Stimulated activated CD4-positive, alpha-beta T cell treated with anti-CD3 and anti-CD28 coated beads, Interleukin-2, amount 100 ng/mL, for 4 hours (primary cell): ENCODE measurements at places on chromosomes 7 and 10.

GRCh38 chr10:82661701-82662100, 786.7 kb downstream of the NRG3 start:
- DNase-seq: no peak

DNA sequence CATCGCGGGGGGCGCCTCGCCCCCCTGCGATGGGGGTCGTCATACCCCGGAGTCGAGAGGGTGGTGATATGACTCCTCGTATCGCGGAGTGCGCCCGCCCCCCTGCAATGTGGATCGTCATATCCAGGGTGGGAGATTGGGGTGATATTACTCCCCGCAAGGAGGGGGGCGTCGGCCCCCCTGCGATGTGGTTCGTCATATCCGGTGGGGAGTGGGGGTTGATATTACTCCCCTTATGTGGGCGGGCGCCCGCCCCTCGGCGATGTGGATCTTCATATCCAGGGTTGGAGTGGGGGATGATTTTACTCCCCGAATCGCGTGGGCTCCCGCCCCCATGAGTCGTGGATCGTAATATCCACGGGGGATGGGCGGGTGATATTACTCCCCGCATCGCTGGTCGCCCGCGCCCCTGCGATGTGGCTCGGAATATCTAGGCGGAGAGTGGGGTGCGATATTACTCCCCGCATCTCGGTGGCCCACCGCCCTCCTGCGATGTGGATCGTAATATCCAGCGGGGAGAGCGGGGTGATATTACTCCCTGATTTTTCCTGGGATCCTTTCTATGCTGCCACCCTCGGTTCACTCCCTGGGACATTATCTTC, 36.9 kb downstream of the MEIG1 start:
- no peak for DNase-seq

DNA sequence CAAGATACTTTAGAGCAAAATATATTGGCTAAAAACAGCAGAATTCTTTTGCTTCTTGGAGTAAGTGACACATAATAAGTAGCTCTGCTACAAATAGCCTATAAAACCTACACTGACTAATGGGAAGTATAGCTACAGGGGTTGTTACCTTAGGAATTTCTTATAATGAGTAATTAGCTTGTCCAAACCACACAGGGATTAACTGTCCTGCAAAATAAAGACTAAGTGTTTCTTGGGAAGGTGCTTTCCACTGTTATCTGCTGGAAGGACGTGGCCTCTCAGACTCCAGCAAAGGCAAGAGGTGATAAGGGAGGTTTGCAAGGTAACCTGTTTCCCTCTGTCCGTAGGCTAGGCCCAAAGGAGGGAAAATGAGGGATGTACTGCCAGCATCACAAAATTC, 302.4 kb downstream of the DOCK4 start:
- DNase-seq: no peak

DNA sequence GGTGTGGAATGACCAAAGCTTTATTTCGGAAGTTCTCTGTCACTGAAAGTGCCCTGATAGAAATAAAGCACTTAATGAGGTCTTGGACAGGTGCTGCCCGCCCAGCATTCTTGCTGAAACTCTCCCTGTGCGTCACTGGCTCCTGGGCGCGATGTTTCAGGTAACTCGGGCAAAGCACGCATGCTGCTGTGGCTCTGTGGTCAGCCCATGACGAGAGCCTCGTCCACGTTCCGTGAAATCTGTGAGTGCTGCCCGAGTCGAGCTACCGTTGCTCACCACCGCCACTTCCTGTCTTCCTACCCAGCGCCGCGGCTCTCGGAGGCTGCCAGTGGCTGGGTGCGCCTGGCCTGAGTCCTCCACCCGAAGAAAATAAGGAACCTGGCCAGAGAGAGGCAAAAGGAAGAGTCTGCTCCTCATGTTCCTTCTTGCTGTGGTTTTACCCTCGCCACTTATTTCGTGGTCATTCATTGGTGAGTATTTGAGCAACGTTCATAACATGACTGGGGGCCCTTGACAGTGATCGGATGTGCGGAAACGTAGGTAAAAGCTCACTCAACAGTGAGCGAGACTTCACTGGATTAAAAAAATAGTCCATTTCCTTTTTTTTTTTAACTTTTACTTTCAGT, 95.5 kb downstream of the MAP3K8 start:
- peak; percentile 57 for DNase-seq

DNA sequence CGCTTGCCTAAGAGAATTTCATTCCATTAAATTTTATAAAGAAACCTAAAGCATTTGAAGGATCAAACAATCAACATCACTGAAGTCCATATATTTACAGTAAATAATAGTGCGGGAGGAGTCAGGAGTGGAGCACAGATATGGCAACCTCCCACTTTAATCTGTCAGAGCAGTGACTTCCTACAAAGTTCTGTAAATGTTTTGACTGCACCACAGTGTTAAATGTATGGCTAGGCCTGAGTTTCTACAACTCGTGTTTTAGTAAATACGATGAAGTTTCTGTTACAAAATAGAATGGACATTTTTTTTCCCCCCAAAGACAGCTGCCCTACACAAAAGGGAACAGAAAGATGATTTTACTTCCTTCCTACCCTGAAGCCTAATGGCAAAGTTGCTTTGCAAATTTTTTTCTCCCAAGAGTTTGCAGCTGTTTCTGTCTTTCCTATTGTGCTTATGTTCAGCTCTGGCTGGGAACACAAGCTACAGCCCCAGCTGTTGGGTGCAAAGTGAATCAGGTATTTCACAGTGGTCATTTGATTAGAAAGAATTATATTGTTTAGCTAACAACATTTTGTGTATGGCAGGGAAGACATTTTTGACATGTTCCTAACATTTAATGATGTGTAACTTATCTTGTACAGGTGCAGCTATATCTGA, 62.1 kb downstream of the MET start:
- no peak for DNase-seq

GRCh38 chr10:61503051-61503450, 49.9 kb upstream of the TMEM26 start:
- no peak for DNase-seq

DNA sequence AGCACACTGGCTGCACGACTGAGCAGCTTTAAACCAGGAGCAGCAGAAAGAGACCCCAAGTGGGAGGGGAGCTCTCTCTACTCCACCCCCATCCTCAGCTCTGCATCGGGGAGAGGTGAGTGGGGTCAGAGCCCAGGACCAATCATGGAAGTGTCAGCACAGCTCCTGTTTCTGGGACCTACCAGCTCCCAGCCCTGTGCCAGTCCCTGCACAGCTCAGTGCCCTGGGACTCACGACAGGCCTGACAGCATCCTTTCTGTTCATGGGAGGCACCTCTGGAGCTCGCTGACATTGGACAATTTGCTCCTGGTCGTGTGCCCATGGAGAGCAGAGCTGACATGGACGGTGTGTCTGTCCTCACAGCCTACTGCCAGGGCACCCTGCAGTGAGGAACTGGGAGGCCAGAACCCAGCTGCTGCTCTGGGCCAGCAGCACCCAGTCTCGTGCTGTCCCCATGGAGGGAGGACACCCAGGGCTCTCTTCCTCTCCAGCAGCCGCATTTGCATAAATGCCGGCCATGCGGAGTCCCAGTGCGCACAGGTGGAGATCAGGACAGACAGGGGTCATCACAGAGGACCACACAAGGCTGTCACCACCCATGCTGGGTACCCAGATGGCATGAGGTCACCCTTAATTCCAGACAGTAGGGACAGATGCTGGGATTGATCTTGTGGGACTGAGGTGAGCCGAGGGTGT, 45.9 kb upstream of the MSMB start:
- no peak for DNase-seq

DNA sequence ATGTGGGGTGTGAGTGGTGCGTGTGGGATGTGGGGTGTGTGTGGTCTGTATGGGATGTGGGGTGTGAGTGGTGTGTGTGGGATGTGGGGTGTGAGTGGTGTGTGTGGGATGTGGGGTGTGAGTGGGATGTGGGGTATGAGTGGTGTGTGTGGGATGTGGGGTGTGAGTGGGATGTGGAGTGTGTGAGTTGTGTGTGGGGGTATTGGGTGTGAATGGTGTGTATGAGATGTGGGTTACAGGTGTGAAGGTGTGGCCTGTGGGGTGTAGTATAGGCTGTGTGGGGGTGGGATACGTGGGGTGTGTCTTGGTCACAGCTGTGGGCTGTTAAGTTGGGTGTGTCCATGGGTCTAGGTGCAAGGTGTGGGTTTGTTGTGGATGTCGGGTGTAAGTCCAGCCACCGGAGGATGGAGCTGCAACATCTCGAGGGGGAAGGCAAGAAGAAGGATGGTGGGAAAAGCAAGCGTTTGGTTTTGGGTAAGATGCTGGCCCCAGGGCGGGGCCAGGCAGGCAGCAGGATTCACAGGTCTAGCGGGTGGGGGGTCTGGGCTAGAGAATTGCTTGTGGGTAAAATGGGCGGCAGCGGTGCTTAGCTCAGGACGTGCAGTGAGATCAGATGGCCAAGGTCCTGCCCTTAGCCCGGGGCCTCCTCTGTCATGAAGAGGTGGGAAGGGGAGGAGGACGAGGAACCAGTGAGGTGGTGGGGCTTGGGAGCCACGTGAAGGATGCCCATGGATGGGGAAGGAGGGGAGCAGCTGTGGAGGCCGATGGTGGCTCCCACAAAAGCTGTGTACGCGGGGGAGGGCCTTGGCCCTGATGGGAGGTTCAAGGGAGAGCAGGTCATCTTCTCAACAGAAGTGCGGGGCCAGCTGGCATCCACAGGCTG, 60.1 kb downstream of the CFAP46 start:
- DNase-seq: no peak

DNA sequence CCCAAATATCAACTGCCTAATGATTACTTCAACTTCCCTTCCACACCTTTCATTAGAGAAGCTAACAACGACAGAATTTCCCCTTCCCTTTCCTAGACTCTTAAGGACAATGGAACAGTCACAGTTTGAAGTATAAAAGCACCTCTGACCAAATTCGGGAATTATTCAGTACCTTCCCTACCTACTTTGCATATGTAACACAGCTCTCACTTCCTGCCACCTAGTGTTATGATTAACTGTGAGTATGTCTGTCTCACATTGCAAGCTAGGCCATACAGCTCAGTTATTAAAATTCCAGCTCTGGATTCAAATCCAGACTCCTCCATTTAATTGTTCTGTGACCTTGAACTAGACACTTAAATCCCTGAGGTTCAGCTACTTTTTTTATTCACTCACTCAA, 44.8 kb upstream of the HPSE2 start:
- DNase-seq: no peak

- no peak for DNase-seq
Observed at GRCh38 chr10:122859527-122859926, 13.9 kb upstream of the CUZD1 start.

DNA sequence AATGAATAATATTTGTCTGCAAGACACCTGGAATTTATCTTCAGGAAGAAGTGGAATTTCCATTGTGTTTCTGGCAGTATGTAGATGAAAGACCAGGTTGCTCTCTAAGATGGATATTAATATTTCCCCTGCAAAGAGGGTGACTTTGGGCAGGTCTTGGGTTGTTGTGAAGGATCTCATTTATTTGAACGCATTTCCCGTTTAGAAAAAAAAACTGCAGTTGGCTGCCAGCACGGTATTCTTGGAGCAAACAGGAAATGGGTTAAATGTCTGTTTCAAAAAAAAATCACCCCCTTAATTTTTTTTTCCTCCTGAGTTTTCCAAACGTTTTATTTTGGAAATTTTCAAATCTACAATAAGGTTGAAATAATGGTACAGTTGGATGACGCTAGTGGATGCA, 11.5 kb downstream of the EIF4H start:
- DNase-seq: no peak

DNA sequence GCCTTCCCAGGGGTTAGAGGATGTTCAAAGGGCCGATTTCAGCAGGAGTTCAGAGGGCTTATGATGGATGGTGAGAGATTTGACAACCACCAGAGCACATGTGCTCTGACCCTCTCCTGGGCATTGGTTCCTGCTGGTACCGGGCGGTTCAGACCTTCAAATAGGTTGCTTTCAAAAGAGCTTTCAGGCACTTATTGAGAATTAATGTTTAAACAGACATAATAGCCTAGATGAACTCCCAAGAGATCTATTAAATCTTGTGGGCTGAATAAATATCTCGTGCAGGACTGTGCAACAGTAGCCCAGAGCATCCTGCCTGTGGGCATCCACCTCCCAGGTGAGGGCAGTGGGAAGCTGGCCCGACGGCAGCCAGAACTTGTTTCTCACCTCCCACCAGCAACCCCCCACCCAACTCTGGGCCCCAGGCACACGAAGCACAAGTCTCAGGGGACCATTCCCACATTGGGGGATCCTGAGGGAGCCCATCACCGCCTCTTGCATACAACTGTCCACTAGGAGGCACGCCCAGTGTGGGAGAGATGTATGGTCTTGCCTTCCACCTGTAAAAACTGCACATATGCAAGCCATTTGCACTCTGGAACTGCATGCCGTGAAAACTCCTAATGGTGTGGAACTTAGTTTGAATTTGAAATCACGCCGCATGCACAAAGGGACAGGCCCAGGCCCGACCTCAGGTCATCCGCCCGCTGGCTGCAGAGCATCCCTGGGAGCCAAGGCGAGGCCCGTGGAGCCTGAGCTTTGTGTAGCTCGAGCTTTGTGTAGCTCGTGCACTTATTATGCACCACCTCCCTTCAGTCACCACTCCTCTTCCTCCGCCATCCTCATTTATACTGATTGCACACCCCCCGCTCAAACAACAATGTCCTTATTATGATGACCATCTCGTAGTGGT, 147.8 kb downstream of the ADCY1 start:
- DNase-seq: no peak

GRCh38 chr10:36026081-36026480, 384.0 kb upstream of the FZD8 start:
- no peak for DNase-seq

DNA sequence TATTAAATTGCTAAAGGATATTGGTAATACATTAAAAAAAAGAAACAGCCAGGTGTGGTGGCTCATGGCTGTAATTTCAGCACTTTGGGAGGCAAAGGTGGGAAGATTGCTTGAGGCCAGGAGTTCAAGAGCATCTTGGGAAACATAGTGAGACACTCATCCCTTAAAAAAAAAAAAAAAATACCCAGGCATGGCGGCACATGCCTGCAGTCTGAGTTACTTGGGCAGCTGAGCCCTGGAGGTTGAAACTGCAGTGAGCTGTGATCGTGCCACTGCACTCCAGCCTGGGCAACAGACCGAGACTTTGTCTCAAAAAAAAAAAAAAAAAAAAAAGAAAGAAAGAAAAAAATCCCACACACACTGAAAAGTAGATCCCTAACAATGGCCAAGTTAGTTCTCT, 59.7 kb downstream of the MACC1 start:
- no peak for DNase-seq

- DNase-seq: peak; percentile 11
Observed at GRCh38 chr10:88385601-88386203, 197.4 kb downstream of the RNLS start.
